ENCODE measurements at places on chromosomes 5 and 9. TPM values are rescaled to one million over a fixed set of nuclear protein-coding genes. Genes with fewer than 3 reads are reported as not detected.

ALDH1A1 gene
- not detected for total RNA-seq

OLFML2A gene
- total RNA-seq, result 0.20 TPM

DOCK8 gene
- total RNA-seq, result 5.9 TPM

DNA sequence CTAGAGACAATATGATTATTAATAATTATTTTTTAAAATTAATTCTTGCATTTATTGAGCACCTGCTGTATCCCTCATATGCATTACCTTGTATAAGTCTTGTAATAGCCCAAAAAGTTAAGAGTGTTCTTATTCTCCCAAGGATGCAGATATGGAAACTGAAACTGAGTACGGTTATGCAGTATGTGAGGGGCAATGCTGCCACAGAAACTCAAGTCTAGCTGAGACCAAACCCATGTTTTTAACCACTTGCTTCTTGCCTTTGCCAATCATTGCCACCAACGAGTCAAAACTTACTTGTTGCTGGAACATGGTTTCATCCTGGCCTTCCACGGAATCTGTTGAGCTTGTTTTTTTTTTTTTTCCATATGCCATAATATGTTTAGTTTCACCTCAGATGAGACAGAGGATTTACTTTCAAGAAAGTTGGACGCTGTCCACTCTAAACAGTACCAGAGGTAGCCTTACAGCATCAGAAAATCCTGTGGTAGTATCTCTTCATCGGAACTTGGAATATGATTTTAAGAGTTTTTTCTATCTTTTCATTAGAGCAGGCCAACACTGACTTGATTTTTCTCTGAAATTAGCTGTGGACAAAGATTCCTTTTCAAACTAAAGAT lies 27.9 kb downstream of the DOCK8 start:
- DNase-seq, result no peak

- DNase-seq, result peak; percentile 3
These were observed 137.7 kb upstream of the NMUR2 start for GRCh38 chr5:152542741-152543140.

GRCh38 chr9:86741311-86742208 lies 205.7 kb downstream of the GAS1 start:
- DNase-seq, result peak; percentile 56

GRCh38 chr5:153211076-153211475 lies 279.4 kb upstream of the GRIA1 start:
- DNase-seq, result no peak

DNA sequence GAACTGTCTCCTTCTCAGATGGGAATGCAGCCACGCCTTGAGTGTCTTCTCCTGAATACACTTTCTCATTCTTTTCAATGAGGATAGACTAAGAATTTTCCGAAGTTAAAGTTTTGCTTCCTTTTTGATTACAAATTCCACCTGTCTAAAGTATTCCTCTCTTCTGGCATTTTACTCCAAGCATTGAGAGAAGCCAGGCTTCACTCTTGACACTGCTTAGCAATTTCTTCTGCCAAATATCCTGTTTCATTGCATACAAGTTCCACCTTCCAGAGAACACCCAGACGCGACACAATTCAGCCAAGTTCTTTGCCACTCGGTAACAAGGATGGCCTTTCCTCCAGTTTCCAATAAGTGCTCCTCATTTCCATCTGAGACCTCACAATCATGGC lies 35.6 kb upstream of the COL5A1 start:
- DNase-seq, result no peak

Measured in MG63 (cell line).